ENCODE measurements at places on chromosomes 1 and 21.

DNA sequence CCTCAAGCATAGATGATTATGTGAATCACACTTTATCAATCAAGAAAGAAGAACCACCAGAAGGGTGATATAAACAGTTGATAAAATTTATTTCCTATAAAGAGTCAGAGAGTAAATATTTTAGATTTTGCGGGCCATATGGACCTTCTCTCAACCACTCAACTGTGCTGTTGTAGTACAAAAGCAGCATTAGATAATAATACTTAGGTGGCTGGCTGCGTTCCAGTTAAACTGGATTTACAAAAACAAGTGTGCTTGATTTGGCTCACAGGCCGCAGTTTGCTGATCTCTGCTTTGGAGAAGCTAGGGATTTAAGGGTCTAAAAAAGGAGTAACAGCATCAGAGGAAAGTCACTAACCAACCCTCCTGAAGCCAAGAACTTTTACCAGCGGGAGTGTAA lies 1406.0 kb downstream of the KCNT2 start:
- no peaks in the 10 kb centered on the region for H3K4me1 ChIP-seq
- no peak for DNase-seq
- no peak overlapping the region for H3K27ac ChIP-seq
- H3K27me3 ChIP-seq: no peaks in the 10 kb centered on the region
- H3K36me3 ChIP-seq: no peaks in the 10 kb centered on the region

- no peaks in the 10 kb centered on the region for H3K27me3 ChIP-seq
- H3K4me3 ChIP-seq: no peak overlapping the region
- no peaks in the 10 kb centered on the region for H3K4me1 ChIP-seq
- no peaks in the 10 kb centered on the region for H3K36me3 ChIP-seq
- no peak overlapping the region for H3K27ac ChIP-seq
- no peak for DNase-seq
Observed at GRCh38 chr1:223258751-223259198, 105.2 kb downstream of the SUSD4 start.

- H3K4me3 ChIP-seq: no peak overlapping the region
- H3K4me1 ChIP-seq: no peaks in the 10 kb centered on the region
- H3K27ac ChIP-seq: no peak overlapping the region
- no peaks in the 10 kb centered on the region for H3K36me3 ChIP-seq
- no peaks in the 10 kb centered on the region for H3K27me3 ChIP-seq
Observed at GRCh38 chr21:45963232-45963570, 18.4 kb upstream of the COL6A1 start.

- H3K27ac ChIP-seq: peak overlapping the region; percentile 67
- peaks cover 11% of the 10 kb centered on the region for H3K4me1 ChIP-seq
- no peak overlapping the region for H3K4me3 ChIP-seq
- no peaks in the 10 kb centered on the region for H3K27me3 ChIP-seq
- H3K36me3 ChIP-seq: no peaks in the 10 kb centered on the region
- DNase-seq: no peak
Observed at GRCh38 chr1:2320760-2321667, 70.3 kb downstream of the MORN1 start.

- H3K36me3 ChIP-seq: peaks cover 85% of the 10 kb centered on the region
- H3K4me1 ChIP-seq: no peaks in the 10 kb centered on the region
- H3K27me3 ChIP-seq: no peaks in the 10 kb centered on the region
- DNase-seq: no peak
Observed at GRCh38 chr1:21734526-21734925, 48.4 kb downstream of the USP48 start.

- no peak for DNase-seq
- no peaks in the 10 kb centered on the region for H3K27me3 ChIP-seq
- no peaks in the 10 kb centered on the region for H3K36me3 ChIP-seq
Observed at GRCh38 chr1:99122039-99122438, 117.4 kb upstream of the PLPPR5 start.
